ENCODE measurements at places on chromosomes 5 and 9.

DNA sequence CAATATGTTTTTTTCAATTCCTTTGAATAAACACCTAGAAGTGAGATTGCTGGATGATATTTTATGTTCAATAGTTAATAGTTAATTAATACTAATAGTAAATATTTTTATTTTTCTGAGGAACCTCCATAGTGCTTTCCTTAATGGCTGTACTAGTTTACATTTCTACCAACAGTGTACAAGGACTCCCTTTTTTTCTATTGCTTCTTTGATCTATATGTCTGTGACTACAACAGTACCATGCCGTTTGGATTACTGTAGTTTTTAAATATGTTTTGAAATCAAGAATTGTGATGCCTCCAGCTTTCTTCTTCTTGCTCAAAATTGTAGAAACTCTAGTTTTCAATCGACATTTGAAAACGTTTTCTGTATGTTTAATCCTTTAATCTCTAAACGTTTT, 39.5 kb upstream of the ADAMTS16 start:
- no peak for DNase-seq

DNA sequence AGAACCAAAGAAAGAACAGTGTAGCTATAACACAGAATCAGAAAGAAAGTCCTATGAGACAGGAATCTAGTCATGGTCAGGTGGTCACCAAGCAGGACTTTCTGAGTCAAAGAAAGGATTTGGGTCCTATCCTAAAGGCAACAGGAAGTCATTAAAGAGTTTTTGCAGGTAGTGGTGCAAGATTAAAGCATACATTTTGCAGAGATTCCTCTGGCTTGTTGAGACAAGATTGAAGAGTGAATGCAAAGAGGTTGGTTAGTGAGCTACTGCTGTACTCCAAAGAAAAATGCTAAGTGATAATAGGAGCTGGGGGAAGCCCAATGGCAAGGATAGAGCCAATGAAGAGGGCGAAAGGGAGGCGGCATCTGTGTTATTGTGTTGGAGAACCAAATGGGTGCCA, 300.5 kb upstream of the KIF2A start:
- no peak for DNase-seq

DNA sequence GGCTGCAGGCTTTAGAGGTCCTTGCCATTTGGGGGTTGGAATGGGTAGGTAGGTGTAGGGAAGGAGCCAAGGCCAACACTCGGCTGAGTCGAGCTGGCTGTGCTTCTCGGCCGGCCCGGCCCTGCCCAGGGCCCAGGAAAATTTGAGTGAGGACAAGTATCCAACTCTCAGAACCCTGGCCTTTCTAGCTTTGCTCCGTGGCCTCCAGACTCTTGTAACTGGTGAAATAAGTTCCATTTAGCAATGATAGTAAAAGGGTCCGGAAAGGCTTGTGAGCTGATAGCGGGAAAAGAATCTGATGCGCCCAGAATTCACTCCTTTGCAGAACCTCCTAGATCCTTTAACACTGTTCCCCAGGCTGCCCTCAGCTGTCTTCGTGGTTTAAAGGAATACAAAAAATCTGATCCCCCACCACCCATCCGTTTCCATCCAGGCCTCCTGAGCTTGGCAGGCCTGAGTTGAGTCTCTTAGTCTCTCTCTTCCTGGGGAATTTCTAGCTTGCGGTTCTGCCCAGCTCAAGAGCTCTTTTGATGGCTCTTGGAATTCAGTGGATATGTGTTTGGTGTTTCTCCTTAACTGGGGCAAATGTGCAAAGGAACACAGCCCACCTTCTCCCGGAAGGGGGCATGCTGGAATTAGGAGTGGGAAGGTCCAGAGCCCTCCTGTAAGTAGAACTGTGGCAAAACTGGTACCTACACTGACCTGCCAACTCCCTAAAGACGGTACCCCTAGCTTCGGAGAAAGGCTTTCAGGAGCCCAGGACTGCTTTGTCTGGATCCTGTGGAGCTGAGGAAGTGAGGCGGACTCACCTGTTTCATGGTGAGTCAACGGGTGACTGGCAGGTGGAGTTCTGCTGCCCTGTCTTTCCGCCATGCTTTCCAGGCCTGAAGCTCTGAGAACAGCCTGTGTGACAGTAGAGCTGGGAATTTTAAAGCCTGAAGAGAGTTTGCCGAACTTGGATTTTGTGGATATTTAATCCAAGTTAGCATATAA, 1.7 kb downstream of the DMRT3 start:
- no peak for DNase-seq

- no peak for DNase-seq
Observed at GRCh38 chr5:7904170-7904569, 35.2 kb downstream of the MTRR start.

DNA sequence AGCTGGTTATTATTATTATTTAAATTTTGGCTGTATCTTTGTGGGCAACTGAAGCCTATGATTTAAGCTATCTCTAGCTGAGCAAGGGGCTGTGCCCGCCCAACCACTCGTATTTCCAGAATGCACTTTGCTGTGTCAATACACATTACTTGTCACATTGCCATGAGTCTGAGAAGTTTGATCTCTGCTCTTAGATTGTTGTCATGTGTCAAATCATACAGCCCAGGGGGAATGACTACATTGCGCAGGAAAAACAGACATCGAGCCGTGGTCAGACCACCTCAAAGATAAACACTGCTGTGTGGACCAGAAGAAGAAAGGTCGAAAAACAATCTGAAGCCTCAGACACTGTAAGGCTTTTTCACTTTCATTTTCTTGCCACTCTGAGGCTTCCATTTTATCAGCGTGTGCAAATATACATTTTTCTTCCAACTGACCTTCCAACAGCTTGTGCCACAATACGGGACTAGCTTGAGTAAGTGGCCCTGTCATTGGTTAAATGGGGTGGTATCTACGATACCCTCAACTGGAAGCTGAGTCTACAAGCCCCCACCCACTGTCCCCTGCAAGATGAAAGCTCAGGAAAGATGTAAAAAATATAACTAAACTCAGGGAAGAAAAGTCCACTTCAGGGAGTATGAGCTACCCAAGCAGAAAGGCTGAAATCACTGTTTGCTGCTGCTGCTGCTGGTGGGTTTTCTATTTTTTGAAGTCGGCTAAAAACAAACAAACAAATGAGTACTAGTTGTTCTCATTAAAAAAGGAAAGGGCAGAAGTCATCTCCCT, 603.0 kb downstream of the BNC2 start:
- DNase-seq: no peak

DNA sequence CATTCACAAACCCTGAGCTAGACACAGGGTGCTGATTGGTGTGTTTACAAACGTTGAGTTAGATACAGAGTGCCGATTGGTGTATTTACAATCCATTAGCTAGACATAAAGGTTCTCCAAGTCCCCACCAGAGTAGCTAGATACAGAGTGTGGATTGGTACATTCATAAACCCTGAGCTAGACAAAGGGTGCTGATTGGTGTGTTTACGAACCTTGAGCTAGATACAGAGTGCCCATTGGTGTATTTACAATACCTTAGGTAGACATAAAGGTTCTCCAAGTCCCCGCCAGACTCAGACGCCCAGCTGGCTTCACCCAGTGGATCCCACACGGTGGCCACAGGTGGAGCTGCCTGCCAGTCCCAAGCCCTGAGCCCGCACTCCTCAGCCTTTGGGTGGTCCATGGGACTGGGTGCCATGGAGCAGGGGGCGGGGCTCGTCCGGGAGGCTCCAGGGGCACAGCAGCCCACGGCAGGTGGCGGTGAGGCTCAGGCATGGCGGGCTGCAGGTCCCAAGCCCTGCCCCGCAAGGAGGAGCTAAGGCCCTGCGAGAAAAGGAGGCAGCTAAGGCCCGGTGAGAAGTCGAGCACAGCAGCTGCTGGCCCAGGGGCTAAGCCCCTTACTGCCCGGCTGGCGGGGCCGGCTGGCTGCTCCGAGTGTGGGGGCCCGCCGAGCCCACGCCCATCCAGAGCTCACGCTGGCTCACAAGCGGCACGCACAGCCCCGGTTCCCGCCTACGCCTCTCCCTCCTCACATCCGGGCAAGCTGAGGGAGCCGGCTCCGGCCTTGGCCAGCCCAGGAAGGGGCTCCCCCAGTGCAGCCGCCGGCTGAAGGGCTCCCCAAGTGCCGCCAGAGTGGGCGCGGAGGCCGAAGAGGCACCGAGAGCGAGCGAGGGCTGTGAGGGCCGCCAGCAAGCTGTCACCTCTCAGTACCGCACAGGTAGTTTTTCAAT, 1039.2 kb upstream of the CDH9 start:
- no peak for DNase-seq

GRCh38 chr9:128141604-128142003, 7.6 kb upstream of the LCN2 start:
- no peak for DNase-seq

DNA sequence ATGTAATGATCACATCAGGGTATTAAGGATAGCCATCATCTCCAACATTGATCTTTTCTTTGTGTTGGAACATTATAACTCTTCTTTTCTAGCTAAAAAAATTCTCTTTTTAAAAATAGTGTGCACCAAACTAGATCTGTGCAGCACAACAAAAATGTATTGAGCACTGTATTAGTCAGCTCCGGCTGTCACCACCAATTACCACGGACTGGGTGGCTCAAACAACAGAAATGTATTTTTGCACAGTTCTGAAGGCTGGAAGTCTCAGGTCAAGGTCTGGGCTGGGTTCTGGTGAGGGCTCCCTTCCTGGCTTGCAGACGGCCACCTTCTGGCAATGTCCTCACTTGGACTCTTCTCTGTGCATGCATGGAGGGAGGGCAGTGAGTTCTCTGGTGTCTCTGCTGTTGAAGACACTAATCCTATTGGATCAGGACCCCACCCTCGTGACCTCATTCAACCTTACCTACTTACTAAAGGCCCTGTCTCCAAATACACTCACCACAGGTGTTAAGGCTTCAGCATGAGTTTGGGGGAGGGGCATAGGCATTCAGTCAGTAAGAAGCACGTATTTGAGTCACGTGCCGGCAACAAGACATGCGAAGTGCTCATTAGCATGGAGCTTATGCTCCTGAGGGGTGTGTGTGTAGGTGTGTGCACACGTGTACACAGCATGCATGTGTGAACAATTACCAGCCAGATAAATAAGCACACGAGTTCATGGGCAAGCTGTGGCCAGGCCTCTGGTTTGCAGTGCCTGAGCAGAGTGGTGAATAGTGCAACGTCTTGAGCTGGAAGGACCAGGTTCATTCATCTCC, 89.4 kb upstream of the SH3PXD2B start:
- DNase-seq: no peak

DNA sequence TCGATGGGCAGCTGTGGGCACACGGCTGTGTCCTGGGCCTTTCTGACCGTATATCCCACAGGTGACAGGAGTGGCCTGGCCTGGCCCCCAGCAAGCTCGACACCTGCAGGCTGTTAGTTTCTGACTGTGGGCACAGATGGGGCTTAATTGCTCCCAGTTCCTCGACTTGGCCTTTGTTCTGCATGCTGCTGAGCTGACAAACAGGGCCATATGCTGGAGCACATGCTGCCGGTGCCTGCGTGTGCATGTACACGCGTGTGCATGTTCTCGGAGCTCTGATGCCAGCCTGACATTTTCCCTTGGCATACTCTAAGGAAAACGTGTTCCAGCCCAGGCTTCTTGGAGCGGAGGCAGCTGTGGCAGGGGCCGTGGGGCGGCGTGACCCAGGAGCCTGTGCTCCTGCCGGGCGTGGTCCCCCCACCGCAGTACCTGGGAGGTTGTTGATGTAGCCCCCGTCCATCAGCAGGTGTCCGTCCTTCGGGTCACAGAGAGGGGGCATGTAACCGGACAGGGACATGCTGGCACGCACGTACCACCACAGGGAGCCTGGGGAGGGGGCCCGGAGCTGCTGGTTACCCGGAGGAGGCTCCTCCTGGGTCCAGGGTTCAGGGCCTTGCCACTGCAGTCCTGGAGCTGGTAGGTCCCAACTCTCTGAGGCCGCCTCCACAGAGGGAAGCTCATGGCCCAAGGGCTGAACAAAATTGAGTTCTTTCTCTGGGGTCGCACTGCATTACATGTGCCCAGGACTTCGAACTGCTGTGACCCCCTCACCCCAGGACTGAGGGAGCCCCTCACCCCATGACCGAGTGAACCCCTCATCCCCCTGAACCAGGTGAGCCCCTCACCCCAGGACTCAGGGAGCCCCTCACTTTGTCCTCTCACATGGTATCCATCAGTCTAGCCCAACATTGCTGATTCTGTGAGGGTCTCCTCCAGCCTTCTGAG, 4.1 kb upstream of the NSMF start:
- DNase-seq: no peak

GRCh38 chr9:123556464-123557435, 200.8 kb downstream of the CRB2 start:
- no peak for DNase-seq

DNA sequence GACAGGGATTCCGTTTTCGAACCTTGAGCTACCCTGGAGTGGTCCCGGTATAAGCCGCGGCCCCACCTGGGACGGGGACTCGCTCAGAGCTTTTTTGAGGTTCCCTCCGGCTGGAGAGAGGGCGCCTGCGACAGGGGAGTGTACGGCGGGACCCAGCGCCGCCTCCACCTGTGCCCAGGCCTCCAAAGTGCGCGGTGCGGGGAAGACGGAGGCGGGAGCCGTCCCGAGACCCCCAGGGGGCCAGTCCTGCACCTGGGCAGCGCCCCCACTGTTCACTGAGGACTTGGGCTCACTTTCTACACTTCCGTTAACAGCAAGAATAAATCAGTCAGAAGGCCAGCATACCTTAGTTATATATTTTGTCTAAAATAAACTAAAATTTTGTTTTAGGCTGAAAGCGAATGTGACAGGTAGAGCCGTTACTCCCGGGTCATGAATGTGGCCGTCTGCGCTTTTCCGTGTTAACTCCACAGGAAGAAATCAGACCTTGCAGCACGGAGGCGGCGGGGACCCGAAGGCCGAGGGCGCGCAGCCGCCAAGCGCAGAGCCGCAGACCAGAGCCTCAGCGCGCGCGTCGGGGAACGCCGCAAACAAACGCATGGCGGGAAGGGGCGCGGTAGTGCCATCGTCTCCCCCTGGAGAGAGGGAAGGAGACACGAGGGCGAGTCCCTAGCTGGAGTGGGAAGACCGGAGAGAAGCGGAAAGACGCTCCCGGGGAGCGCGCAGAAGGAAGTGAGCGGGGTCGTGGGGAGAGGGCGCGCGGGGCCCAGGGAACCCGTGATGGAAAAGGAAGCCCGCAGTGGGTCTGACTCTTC, 14.1 kb downstream of the TRIM7 start:
- no peak for DNase-seq

GRCh38 chr5:95709967-95710650, 21.0 kb upstream of the RHOBTB3 start:
- DNase-seq: no peak

GRCh38 chr5:17400724-17401469, 97.1 kb upstream of the TAF11L2 start:
- DNase-seq: no peak

- no peak for DNase-seq
Observed at GRCh38 chr5:67792891-67793290, 422.7 kb upstream of the PIK3R1 start.

DNA sequence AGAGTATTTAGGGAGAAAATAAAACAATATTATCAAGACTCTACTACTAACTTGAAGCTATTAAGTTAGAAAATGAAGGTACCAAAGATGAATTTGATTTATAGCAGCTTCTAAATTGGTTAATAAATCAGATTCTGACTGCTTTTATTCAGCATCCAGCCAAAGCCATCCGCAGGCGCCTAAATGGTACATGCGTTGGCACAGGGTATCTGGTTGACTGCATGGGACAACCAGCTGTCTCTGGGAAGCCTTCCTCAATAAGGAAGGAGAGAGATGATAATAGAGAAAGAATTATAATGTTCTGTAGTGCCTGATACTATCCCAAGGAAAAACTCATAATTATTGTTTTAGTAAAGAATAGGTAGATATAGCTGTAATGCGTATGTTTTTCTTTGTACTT, 9.1 kb upstream of the TRPM3 start:
- no peak for DNase-seq

- DNase-seq: no peak
Observed at GRCh38 chr9:38141746-38142591, 72.9 kb upstream of the SHB start.

All from stimulated activated CD4-positive, alpha-beta T cell treated with anti-CD3 and anti-CD28 coated beads, Interleukin-15, amount 100 ng/mL, for 1 hour (primary cell).